Esophagus squamous epithelium (tissue), 5 donors: ENCODE measurements at places on chromosomes 1 and 21. TPM values are rescaled to one million over a fixed set of nuclear protein-coding genes. Genes with fewer than 3 reads are reported as not detected.

The TNFRSF4 gene
- not detected for total RNA-seq

The FAM110D gene
- 0.31 TPM for total RNA-seq

The ERO1B gene
- total RNA-seq, result 1.2 TPM

The RPE65 gene
- not detected for total RNA-seq

The SPATA45 gene
- total RNA-seq, result not detected

The AJAP1 gene
- 0.32 TPM for total RNA-seq

The FCRL3 gene
- 0.19 TPM for total RNA-seq

The TFB2M gene
- total RNA-seq, result 6.2 TPM

The DIRAS3 gene
- total RNA-seq, result 0.57 TPM

The GSTM5 gene
- total RNA-seq, result not detected

The CHML gene
- 8.0 TPM for total RNA-seq

The ALPL gene
- 3.2 TPM for total RNA-seq

The MROH9 gene
- total RNA-seq, result not detected

The LAMB3 gene
- total RNA-seq, result 114 TPM

The CHI3L2 gene
- 0.57 TPM for total RNA-seq

The PTGS2 gene
- 2.5 TPM for total RNA-seq

The CFAP141 gene
- not detected for total RNA-seq

The NOTCH2 gene
- 57.4 TPM for total RNA-seq

The CD52 gene
- 22.1 TPM for total RNA-seq

The CLK2 gene
- total RNA-seq, result 35.1 TPM

The CD1E gene
- total RNA-seq, result 5.7 TPM

The TMEM269 gene
- total RNA-seq, result not detected

The IL6R gene
- total RNA-seq, result 8.3 TPM

The SELENBP1 gene
- total RNA-seq, result 32.4 TPM

The PPM1J gene
- total RNA-seq, result 4.8 TPM

The TFAP2E gene
- total RNA-seq, result 0.38 TPM

The CFHR1 gene
- total RNA-seq, result not detected

The TNFRSF14 gene
- total RNA-seq, result 13.8 TPM

The PDZK1IP1 gene
- total RNA-seq, result 429 TPM

The LPAR3 gene
- 23.7 TPM for total RNA-seq

The SLC27A3 gene
- total RNA-seq, result 7.6 TPM

The LHX8 gene
- total RNA-seq, result 0.23 TPM

The KRTAP13-2 gene
- not detected for total RNA-seq

The DIO1 gene
- total RNA-seq, result not detected

The SLAMF7 gene
- total RNA-seq, result 2.5 TPM

The AMPD1 gene
- total RNA-seq, result not detected

The NCF2 gene
- 23.1 TPM for total RNA-seq

The PRAMEF15 gene
- not detected for total RNA-seq

The AXDND1 gene
- not detected for total RNA-seq

The COL16A1 gene
- total RNA-seq, result 9.4 TPM

The DCDC2B gene
- not detected for total RNA-seq

The SPATC1L gene
- 6.7 TPM for total RNA-seq

The GJA4 gene
- 3.2 TPM for total RNA-seq

The OR6Y1 gene
- not detected for total RNA-seq
